ENCODE measurements at places on chromosomes 3 and 15.

DNA sequence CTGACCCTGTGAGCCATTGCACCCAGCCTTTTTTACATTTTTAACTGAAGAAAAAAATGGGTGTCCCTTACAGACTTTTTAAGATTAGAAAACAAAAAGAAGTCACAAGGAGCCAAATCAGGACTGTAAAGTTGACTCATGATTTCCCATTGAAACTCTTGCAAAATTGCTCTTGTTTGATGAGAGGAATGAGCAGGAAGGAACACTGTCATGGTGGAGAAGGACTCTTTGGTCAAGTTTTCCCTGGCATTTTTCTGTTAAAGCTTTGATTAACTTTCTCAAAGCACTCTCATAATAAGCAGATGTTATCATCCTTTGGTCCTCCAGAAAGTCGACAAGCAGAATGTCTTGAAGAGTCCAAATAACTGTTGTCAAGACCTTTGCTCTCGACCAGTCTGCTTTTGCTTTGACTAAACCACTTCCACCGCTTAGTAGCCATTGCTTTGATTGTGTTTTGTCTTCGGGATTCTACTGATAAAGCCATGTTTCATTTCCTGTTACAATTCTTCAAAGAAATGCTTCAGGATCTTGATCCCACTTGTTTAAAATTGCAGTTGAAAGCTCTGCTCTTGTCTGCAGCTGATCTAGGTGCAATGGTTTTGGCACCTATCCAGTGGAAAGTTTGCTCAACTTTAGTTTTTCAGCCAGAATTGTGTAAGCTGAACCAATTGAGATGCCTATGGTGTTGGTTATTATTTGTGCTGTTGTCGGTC lies 369.4 kb downstream of the MAGI1 start:
- no peak for DNase-seq

DNA sequence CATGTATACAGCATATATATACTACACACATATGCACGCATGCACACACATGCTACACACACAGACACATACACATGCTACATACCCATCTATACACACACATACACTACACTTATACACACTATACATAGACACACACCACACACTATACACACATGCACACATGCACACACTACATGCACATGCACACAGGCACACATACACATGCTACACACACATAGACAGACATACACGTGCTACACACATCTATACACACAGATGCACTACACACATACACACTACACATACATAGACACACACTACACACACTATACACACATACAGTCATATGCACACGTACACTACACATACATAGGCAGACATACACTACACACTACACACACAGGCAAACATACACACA lies 51.2 kb upstream of the PRR20G start:
- DNase-seq, result no peak

DNA sequence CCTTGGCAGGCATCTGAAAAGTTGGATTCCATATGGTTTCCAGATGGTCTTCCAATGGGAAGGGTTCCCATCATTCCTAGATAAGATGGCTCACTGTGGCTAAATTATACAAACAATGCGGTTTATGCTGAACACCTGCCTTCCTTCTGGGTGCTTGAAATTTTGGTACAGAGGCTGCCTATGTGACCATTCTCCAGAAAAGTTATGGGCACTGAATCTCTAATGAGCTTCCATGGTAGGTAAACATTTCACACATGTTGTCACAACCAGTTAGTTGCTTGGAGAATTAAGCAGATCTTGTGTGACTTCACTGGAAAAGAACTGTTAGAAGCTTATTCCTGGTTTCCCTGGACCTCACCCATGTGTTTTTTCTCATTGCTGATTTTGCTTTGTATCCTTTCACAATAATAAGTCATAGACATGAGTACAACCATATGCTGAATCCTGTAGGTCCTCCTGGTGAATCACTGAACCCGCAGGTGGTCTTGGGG lies 30.1 kb downstream of the PLOD2 start:
- DNase-seq, result no peak

DNA sequence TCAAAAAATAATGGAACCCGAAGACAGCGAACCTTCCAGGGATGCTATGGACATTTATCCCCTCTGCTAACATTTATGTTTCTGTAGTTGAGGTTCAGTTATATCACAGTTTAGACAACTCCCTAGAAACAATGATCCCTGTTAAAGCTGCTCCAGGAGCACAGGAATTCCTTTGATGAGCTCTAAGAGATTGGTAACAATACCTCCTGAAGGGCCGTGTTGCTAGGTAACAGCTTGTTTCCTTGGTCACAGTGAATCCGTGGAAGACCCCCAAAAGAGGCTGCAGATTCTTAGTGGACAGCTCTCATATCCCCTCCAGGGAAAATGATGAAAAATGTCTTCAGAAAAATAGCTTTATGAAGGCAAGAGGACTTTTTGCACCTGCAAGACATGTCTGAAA lies 160.2 kb downstream of the SERPINI1 start:
- no peak for DNase-seq

DNA sequence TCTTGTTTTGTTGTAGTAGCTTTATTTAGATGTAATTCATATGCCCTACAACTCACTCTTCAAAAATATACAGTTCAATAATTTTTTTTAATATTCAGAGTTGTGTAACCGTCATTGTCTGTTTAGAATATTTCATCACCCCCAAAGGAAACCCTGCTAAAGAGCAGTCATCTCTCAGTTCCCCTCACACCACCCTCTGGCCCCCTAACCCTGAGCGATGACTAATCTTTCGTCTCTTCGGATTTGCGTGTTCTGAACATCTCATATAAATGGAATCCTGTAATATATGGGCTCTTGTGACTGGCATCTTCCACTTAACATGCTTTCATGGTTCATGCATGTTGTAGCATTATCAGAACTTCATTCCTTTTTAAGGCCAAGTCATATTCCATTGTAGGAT lies 183.8 kb downstream of the ATG7 start:
- DNase-seq, result no peak

DNA sequence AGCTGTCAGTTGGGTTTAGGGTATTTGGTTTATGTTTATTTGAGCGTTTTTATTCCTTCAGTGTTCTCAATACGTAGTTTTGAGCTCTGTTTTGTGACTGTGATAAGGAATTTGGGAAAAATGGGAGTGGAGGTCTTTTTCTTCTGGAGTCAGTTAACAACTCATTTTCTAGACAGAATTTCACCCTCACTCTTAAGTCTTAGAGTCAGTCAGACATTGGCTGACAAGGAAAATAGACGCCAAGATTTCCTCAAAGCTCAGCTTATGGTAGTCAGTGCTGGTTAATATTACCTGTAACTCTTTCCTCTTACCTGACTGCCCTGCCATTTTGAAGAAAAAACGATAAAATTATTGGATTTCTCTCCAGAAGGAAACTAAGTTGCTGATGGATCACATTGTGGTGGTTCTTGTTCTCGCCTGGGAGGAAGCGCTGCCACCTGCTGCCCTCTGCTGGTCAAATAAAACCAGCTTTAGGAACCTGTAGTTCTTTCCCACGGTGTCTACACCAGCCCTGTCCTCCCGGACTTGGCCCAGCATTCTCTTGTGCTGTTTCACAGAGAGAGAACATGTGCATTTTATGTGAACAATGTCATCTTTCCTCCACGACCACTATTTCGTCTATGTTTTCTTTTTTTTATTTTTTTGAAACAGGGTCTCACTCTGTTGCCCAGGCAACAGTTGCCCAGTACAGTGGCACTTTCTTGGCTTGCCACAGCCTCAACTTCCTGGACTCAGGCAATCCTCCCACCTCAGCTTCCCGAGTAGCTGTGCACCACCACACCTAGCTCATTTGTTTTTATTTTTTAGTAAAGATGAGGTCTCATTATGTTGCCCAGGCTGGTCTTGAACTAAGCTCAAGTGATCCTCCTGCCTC lies 41.4 kb upstream of the UMPS start:
- DNase-seq, result peak; percentile 35

DNA sequence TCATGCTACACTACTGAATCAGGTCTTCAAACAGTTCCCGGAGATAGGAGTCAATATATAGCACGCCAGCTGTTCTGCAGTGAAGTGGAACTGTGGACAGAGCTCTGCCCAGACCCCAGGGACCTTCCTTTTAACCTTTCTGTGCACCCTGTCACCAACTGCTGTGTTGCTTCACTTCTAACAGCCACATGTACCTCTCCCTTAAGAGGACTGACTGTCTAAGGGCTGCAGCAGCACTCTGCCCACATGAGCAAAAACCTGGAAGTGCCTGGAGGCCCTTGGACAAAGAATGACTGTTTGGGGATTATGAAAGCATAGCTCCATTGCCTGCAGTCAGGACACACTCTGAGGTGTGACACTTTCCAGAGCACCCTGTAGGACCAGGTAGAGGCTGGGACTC lies 88.3 kb upstream of the CTNNB1 start:
- DNase-seq, result no peak

GRCh38 chr3:177665122-177665808 lies 468.0 kb upstream of the TBL1XR1 start:
- no peak for DNase-seq

DNA sequence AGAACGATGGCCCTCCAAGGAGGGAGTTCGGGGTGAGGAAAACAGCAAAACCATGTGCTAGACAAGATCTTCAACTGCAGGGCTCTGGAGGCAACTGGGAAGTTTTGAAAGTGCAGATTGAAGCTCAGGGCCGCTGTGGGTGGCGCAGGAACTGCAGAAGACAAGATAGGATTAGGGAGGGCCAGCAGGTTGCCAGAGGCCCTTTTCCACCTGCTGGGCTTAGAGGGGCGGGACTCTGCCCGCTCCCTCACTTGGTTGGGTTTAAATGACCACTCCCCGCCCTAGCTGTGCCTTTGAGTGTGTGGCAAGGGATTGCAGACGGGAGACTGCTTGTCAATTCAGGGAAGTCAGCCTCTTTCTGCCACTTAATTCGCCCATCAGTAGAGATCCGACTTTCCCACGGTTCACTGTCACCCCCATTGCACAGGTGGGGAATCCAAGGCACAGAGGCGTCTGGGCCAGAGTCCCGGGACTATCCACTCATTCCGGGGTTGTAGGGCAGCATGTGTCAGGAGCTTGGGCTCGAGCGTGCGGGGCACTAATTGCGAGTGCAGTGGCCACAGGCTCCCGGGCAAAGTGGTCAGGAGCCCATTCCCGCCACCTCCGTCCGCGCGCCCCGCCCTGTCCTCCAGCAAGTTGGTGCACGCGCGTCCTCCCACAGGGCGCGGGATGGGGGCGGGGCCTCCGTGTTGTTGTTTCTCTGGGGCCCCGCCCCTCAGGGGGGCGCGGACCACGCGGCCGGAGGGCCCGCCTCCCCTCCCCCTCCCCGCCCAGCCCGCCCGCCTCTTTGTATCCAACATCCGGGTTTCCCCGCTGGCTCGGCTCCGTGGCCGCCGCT lies at the start of gene ACVR2B:
Gene ACVR2B, plus strand, starts transcription at position 816 of the 838 bp plus-strand sequence. CDS start 433 bp downstream, outside the sequence.
- peak; percentile 44 for DNase-seq

DNA sequence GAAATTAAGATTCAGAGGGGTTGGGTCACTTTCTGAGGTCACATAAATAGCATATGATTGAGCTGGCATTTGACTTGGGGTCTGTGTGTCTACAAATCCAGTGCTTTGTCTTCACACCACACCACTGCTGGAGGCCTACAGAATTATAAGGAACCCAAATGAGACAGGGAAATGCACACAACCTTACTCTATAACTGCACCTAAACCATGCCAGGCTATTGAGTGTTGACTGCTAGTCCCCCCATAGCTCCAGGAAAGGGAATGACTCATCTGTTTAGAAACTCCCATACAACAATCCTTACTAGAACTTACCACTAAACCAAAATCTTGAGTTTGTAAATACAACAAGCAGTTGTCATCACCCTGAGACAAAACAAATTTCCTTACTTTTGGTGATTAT lies 16.9 kb upstream of the TSC22D2 start:
- DNase-seq, result no peak

GRCh38 chr15:64288999-64289398 lies 67.0 kb downstream of the CSNK1G1 start:
- DNase-seq, result no peak

DNA sequence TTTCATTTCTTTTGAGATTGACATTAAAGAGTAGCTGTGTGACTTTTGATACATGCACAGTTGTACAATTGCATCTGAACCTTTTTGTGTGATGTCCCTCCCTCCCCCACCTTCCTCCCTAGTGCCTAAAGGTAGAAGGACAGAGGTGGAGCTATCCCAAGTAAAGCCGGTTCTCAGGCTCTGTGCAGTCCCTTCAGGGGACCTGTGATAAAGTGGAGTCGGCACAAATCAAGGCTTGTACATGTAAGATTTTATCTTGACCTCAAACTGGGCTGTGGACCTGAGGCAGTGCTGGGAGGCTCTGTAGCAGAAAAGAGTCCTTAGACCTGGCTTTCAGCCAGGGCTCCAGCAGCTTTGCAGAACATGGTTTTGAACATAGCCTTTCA lies 55.5 kb upstream of the CMTM7 start:
- no peak for DNase-seq

GRCh38 chr15:86765281-86765680 lies 685.6 kb downstream of the AGBL1 start:
- DNase-seq, result no peak

GRCh38 chr3:69031635-69032034 lies 18.2 kb upstream of the EOGT start:
- DNase-seq, result no peak

DNA sequence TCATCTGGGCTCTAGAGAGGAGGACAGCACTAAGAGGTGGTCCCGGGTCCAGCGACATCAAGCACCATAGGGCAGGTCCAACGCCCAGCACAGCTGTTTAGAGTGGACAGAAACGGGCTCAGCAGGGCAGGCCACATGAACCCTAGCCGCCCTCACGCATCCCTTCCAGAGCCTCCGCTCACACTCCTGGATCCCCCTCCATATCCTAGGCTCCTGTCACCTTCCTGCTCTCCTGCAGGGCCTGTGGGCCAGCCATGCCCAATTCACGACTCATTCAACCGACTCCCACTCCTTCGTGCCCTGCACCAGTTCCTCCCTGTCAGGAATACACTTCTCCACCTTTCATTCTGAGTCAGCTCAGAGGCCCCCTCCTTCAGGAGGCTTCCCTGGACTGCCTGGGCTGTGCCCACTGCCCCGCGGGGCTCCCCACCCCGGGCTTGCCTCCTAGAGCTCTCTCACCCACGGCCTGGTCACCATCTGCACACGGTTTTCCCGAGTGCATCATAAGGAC lies 90.2 kb downstream of the LINGO1 start:
- DNase-seq, result no peak

- no peak for DNase-seq
These were observed 171.9 kb downstream of the SYNPR start for GRCh38 chr3:63450023-63450422.

GRCh38 chr15:70062321-70062956 lies 35.3 kb downstream of the TLE3 start:
- no peak for DNase-seq

- no peak for DNase-seq
These were observed 19.9 kb upstream of the NFKBIZ start for GRCh38 chr3:101829437-101829830.

- no peak for DNase-seq
These were observed 18.6 kb upstream of the PRR23E start for GRCh38 chr3:127174284-127174683.

- DNase-seq, result no peak
These were observed 577 bp downstream of the ZNF148 start for GRCh38 chr3:125374501-125374995.
